ENCODE measurements at places on chromosomes 1 and 21.

DNA sequence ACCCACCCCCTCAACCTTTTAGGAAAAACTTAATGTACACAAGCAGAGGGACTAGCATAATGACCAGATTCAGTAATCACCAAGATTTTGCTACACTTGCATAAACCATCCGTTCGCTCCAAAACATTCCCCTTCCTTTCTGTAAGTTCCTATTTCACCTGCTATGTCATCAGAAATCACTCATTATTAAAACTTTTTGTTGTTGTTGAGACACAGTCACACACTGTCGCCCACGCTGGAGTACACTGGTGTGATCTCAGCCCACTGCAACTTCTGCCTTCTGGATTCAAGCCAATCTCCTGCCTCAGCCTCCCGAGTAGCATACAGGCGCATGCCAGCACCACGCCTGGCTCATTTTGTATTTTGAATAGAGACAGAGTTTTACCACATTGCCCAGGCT is 3.4 kb downstream of the MRPL20 start:
- H3K36me3 ChIP-seq, result peaks cover 12% of the 10 kb centered on the region
- H3K4me1 ChIP-seq, result peaks cover 12% of the 10 kb centered on the region
- DNase-seq, result no peak
- peak overlapping the region; percentile 72 for H3K4me3 ChIP-seq
- H3K27me3 ChIP-seq, result no peaks in the 10 kb centered on the region

DNA sequence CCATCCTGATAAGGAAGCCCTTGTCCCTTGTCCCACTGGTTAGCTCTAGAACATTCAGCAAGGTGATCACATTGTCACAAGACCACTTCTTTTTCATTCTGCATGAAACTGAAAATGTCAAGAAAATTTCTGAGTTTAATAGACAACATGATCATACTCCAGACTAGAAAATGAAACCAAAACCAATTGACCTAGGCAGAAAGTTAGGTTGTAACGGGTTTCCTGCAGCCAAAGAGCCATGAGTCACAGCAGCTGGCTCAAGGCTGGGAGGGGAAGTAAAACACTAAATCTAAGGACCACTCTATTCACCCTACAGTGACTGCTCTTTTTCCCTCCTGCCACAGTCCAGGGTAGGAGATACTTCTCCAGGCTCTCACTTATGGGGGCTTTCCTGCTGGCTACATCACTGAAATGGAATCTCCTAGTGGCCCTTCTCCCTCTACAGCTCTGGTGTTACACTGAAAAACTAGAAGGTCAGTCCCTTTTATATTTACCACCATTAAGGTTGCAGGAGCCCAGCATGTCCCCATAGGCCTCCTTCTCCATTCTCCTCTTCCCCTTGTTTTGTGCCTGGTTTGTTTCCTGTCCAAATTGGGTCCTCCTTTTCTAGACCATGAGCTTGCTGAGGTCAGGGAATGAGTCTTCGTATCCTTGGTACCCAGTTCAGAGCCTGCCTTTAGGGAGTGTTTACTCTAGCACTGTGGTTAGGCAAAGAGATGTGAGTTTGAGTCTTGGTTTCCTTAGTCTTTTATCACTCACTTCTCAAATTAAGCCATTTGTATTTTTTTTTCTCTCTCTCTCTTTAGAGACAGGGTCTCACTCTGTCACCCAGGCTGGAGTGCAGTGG is 236.5 kb upstream of the JUN start:
- H3K36me3 ChIP-seq, result peaks cover 3% of the 10 kb centered on the region
- peaks cover 32% of the 10 kb centered on the region for H3K4me1 ChIP-seq
- no peaks in the 10 kb centered on the region for H3K27me3 ChIP-seq
- no peak for DNase-seq

- peaks cover 9% of the 10 kb centered on the region for H3K4me1 ChIP-seq
- no peak overlapping the region for H3K4me3 ChIP-seq
- peaks cover 7% of the 10 kb centered on the region for H3K27me3 ChIP-seq
- no peak for DNase-seq
- peak overlapping the region; percentile 55 for H3K27ac ChIP-seq
Observed at GRCh38 chr1:31663622-31664452, 19.2 kb upstream of the PEF1 start.

DNA sequence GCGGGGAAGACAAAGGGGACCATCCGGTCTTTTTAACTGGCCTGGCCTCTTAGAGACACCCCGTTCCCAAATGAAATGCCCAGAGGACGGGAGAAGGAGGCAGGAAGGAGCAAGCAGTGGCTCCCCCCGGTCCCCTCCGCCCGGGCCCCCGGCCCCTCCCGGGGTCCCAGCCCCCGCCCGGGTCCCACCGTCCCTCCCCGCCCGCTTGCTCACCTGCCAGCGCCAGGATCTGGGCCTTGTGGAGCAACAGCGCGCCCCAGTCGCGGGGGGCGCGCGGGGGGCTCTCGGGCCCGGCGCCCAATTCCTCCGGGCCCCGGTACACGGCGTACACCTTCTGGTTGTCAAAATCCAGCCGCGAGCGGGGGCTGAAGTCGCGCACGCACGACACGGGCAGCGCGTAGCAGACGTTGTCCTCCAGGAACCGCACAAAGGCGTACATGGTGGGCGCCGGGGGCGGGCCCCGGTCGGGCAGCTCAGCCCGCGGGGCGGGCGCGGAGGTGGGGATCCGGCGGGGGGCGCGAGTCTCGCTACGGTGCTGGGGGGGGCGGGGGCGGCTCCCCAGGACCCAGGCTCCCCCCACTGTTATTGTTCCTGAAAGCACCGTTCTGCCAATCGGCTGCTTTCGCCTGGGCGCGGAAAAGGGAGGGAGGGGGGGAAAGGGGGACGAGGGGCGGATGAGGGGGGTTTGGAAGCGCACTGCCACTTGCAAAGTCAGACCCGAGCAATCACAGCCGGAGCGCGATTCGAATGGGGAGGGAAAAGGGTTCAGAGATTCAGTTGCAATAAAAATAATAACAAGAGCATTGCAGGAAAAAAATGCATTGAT is at the start of gene BEND5:
BEND5 (minus strand) TSS at position 499 of the 826 bp plus-strand sequence; CDS start at position 439, 60 bp downstream.
- peaks cover 6% of the 10 kb centered on the region for H3K36me3 ChIP-seq
- H3K4me1 ChIP-seq, result peaks cover 16% of the 10 kb centered on the region
- H3K27ac ChIP-seq, result peak within 1 kb of the TSS; percentile 62
- peak within 1 kb of the TSS; percentile 93 for H3K4me3 ChIP-seq
- peaks cover 23% of the 10 kb centered on the region for H3K27me3 ChIP-seq
- DNase-seq, result peak; percentile 71

GRCh38 chr21:34201001-34201400 is 127.6 kb downstream of the MRPS6 start:
- H3K4me3 ChIP-seq, result peak overlapping the region; percentile 88
- H3K36me3 ChIP-seq, result no peaks in the 10 kb centered on the region
- no peaks in the 10 kb centered on the region for H3K27me3 ChIP-seq

DNA sequence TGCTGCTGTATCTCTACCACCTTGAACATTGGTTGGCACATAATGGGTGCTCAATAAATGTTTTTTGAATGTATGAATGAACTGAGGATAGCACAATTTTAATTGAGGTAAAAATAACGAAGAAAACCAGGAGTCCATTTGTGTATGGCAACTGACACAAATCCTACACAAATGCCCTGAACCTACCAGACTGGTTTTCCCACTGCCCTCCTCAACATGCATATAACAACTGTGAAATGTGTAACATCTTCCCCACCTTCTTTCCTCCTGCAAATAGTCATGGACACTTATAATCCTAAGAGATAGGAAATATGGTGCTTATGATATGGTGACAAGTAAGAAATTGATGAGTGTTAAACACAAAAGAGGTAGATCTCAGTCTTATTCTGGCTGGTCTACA is 9.9 kb upstream of the LMO4 start:
- no peak overlapping the region for H3K4me3 ChIP-seq
- DNase-seq, result no peak
- H3K27ac ChIP-seq, result peak overlapping the region; percentile 6
- peaks cover 4% of the 10 kb centered on the region for H3K4me1 ChIP-seq

GRCh38 chr1:44497422-44498170 is 92.5 kb downstream of the RNF220 start:
- no peaks in the 10 kb centered on the region for H3K36me3 ChIP-seq
- DNase-seq, result no peak
- no peak overlapping the region for H3K4me3 ChIP-seq
- H3K27me3 ChIP-seq, result peaks cover 21% of the 10 kb centered on the region
- H3K4me1 ChIP-seq, result peaks cover 14% of the 10 kb centered on the region

DNA sequence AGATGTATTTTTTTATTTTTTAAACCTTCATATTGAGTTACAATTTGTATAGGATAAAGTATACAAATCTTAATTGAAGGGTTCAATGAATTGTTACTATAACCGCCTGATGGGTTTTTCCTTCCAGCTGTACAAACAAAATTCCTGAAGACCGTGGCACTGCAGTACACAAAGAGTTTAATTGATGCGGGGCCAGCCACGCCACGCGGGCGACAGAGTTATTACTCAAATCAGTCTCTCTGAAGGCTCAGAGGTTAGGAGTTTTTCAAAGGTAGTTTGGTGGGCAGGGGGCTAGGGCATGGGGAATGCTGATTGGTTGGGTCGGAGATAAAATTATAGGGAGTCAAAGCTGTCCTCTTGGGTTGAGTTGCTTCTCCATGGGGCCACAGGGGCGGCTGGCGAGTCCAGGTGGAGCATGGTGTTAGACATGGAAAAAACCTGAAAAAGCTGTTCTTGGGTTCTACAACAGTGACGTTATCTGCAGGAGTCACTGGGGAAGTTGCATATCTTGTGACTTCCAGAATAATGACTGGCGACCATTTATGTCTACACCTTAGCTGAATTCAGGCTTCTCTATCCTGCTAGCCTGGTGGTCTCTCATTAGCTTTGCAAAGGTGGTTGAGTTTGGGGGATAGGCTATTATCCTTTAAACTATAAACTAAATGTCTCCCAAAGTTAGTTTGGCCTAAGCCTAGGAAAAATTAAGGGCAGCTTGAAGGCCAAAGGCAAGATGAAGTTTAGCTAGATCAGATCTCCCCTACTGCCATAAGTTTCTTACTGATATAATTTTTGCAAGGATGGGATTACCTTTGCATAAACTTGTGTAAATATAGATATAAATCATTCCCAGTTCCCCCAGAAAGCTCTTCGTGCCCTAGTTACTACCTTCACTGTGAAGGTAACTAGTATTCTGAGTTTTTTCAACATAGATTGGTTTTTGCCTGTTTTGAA is 13.0 kb upstream of the TMEM9 start:
- H3K4me1 ChIP-seq, result peaks cover 36% of the 10 kb centered on the region
- no peak for DNase-seq
- H3K4me3 ChIP-seq, result peak overlapping the region; percentile 59
- H3K27ac ChIP-seq, result no peak overlapping the region

GRCh38 chr1:155011437-155012025 is 8.9 kb downstream of the ZBTB7B start:
- no peaks in the 10 kb centered on the region for H3K27me3 ChIP-seq
- peak overlapping the region; percentile 78 for H3K27ac ChIP-seq
- H3K4me3 ChIP-seq, result no peak overlapping the region
- H3K4me1 ChIP-seq, result peaks cover 28% of the 10 kb centered on the region
- H3K36me3 ChIP-seq, result no peaks in the 10 kb centered on the region

DNA sequence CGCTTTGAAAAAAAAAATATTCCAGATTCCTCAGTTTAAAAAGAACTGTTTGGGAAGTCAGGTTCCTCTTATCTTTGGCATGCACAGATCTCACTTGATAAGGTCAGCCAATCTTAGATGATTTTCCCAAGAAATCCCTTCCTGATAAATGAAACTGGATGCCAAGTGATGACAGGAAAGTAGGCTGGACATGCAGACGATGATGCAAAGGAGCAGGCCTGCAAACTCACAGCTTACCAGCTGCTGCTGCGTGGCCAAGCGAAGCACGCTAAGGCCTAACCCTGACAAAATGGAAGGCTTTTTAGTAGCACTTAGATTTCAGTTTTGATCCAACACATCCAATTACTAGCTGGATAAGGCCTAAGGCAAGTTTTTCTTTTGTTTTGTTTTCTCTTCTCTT is 10.1 kb downstream of the TADA1 start:
- peaks cover 28% of the 10 kb centered on the region for H3K36me3 ChIP-seq
- H3K4me1 ChIP-seq, result peaks cover 17% of the 10 kb centered on the region
- H3K27me3 ChIP-seq, result no peaks in the 10 kb centered on the region
- no peak overlapping the region for H3K27ac ChIP-seq

- no peaks in the 10 kb centered on the region for H3K36me3 ChIP-seq
- H3K27ac ChIP-seq, result peak overlapping the region; percentile 29
- peaks cover 37% of the 10 kb centered on the region for H3K27me3 ChIP-seq
- peak overlapping the region; percentile 93 for H3K4me3 ChIP-seq
Observed at GRCh38 chr1:107964336-107965109, 457 bp downstream of the VAV3 start.

GRCh38 chr1:171744986-171745385 is 3.1 kb upstream of the VAMP4 start:
- peaks cover 36% of the 10 kb centered on the region for H3K4me1 ChIP-seq
- H3K36me3 ChIP-seq, result peaks cover 3% of the 10 kb centered on the region
- no peak overlapping the region for H3K27ac ChIP-seq
- H3K4me3 ChIP-seq, result no peak overlapping the region
- DNase-seq, result no peak

GRCh38 chr1:197982256-197982655 is 65.1 kb downstream of the LHX9 start:
- H3K27me3 ChIP-seq, result peaks cover 23% of the 10 kb centered on the region
- DNase-seq, result no peak
- no peak overlapping the region for H3K27ac ChIP-seq
- H3K36me3 ChIP-seq, result no peaks in the 10 kb centered on the region
- H3K4me3 ChIP-seq, result no peak overlapping the region
- H3K4me1 ChIP-seq, result peaks cover 18% of the 10 kb centered on the region

DNA sequence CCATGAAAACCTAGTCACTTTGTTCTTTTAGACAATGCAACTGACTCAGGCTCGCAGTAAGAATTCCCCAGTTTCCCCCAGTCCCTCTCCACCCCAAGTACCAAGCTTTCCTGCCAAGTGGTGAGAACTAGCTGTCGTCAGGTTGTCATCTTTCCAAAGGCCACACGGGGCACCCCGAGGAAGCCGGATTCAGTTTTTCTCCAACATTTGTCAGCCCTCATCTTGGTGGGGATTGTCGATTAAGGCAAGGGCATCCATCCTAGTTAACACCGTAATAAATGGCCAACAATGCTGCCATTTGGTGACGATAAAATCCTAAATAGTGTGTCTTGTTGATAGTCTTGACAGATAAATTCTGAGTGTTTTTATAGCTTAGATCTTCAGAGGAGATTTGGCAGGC is 55.9 kb upstream of the PROX1 start:
- peaks cover 11% of the 10 kb centered on the region for H3K27me3 ChIP-seq
- no peak overlapping the region for H3K4me3 ChIP-seq
- H3K36me3 ChIP-seq, result no peaks in the 10 kb centered on the region
- H3K27ac ChIP-seq, result no peak overlapping the region
- H3K4me1 ChIP-seq, result peaks cover 4% of the 10 kb centered on the region
- no peak for DNase-seq

GRCh38 chr1:166905136-166905535 is 29.1 kb upstream of the TADA1 start:
- peaks cover 29% of the 10 kb centered on the region for H3K27me3 ChIP-seq
- DNase-seq, result no peak

DNA sequence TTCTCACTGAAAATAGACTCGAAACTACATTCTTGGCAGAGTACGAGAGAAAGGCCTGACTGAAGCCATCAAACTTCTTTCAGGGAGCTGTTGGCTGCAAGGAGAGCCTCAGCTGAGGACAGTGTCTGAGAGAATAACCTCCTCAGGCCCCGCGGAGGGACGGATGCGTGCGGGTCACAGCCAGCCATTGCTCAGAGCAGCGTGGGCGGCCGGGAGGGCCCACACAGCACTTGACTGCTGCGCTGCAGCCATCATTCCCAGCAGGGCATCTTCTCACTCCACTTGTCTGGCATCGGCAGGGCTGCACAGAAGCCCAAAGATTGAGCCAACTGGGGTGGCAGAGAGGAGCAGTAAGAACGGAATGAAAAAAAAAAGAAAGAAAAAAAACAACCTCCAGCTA is 113.5 kb downstream of the XCL2 start:
- no peaks in the 10 kb centered on the region for H3K36me3 ChIP-seq
- peaks cover 5% of the 10 kb centered on the region for H3K27me3 ChIP-seq
- no peaks in the 10 kb centered on the region for H3K4me1 ChIP-seq
- no peak for DNase-seq
- no peak overlapping the region for H3K4me3 ChIP-seq
- no peak overlapping the region for H3K27ac ChIP-seq

- peaks cover 1% of the 10 kb centered on the region for H3K36me3 ChIP-seq
- DNase-seq, result no peak
- no peak overlapping the region for H3K27ac ChIP-seq
- no peaks in the 10 kb centered on the region for H3K27me3 ChIP-seq
Observed at GRCh38 chr1:81590171-81590570, 210.6 kb upstream of the ADGRL2 start.

Data from type B pancreatic cell (in vitro differentiated cells).